HCT116 (cell line): ENCODE measurements at places on chromosomes 5 and 9. TPM values are rescaled to one million over a fixed set of nuclear protein-coding genes. Genes with fewer than 3 reads are reported as not detected.

DNA sequence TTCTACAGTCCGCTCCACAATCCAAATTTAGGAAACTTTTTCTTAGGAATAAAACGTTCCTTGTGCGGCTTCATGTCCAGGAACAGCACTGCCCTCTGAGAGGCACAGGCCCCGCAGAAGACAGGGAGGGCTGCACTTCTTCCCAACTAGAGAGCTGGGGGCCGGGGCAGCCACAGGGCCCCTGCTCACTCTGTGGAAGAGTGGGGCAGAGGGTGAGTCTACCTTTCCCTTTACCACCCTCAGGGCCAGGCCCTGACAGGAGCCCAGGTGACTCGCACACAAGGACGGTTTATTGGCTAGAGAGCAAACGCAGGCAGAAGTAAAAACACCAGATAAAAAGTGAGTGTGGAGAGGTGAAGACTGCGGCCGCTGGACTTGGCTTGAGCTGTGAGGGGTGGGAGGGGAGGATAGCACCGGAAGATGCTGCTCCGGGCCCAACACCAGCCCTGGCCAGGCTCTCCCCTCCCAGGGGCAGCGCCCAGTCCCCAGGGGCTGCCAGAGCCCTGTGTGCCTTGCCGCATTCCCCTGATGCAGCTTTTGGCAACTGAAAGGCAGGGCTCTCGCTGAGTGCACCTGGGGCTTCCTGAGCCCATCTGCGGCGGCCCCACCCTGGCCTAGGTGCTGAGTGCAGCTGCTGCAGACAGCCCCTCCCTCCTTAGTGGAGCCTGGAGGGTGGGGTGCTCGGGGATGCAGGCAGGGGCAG lies 20.2 kb downstream of the SH3GLB2 start:
- H3K4me3 ChIP-seq, result no peak overlapping the region
- no peaks in the 10 kb centered on the region for H3K4me1 ChIP-seq
- DNase-seq, result no peak
- no peak overlapping the region for H3K27ac ChIP-seq

- H3K27ac ChIP-seq, result no peak overlapping the region
- no peaks in the 10 kb centered on the region for H3K36me3 ChIP-seq
- H3K4me3 ChIP-seq, result no peak overlapping the region
- no peaks in the 10 kb centered on the region for H3K27me3 ChIP-seq
- DNase-seq, result no peak
These were observed 1.2 kb downstream of the ST8SIA4 start for GRCh38 chr5:100901821-100902341.

DNA sequence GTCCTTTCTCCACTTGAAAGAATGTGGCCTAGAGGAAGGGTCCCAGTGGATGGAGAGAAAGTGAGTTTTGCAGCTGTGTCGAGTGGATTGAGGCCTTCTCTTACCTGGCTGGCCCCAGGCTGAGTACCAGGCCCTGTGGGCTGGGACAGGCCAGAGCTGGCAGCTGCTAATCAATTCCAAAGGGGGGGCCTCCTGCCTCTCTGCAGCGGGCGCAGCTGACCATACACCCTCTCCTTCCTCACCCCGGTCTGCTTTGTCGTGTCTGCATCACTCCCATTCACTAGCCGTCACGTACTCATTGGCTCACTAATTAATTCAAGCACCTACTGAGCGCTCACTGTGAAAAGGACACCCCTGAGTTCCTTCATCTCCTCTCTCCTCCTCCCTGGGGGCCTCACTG lies 58.4 kb upstream of the PITX1 start:
- H3K4me1 ChIP-seq, result no peaks in the 10 kb centered on the region
- no peaks in the 10 kb centered on the region for H3K27me3 ChIP-seq
- H3K4me3 ChIP-seq, result no peak overlapping the region
- H3K36me3 ChIP-seq, result no peaks in the 10 kb centered on the region
- no peak for DNase-seq
- no peak overlapping the region for H3K27ac ChIP-seq

DNA sequence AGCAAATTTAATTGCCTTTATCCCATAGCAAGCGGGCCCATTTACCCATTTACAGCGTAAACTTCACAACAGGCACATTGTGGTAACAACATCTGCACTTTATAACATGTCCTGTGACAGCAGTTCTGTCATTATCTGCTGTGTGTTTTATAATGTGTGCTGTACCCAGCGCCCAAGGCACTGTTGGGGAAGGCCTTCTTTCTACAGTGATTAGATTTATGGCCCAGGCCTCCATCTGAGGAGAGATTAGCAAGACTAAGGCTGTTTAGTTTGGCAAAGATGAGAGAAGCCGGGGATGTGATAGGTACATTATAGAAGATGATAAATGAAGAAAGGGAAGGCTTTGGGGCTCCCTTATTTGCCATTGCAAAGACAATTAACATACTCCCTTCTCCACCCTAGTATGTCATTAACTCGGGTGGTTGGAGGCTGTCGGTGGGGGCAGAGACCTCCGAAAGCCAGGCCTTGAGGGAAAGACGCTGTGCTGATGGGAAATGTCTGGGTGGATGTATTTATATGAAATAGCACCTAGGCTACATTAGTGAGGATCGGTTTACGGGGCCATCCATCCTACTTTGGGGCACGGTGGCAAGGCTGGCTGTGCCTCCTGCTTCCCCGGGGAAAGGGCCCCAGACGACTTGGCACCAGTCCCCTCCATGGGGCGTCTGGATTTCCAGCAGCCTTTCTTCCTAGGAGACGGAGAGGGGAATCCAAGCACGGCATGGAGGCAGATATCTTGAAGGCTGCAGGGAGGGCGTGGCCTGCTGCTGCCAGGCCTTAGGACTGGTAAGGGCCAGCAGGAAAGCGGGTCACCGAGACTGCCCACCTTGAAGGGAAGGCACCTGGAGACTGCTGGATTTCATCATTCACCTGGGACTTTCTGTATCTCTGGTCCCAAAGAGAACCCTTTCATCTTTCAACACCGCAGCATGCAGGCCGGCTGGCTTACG lies 64.3 kb upstream of the PTCH1 start:
- H3K27ac ChIP-seq, result no peak overlapping the region
- H3K4me3 ChIP-seq, result no peak overlapping the region
- DNase-seq, result no peak
- no peaks in the 10 kb centered on the region for H3K27me3 ChIP-seq
- H3K4me1 ChIP-seq, result no peaks in the 10 kb centered on the region
- H3K36me3 ChIP-seq, result no peaks in the 10 kb centered on the region

- H3K36me3 ChIP-seq, result no peaks in the 10 kb centered on the region
- H3K4me3 ChIP-seq, result no peak overlapping the region
- peaks cover 25% of the 10 kb centered on the region for H3K27me3 ChIP-seq
These were observed 74.1 kb downstream of the PAX5 start for GRCh38 chr9:36959681-36960574.

GRCh38 chr9:135523521-135524129 lies 2.4 kb downstream of the LCN1 start:
- no peak for DNase-seq
- no peaks in the 10 kb centered on the region; the same call in 1 of the 2 replicates for H3K4me1 ChIP-seq
- H3K27ac ChIP-seq, result no peak overlapping the region
- no peak overlapping the region for H3K4me3 ChIP-seq

DNA sequence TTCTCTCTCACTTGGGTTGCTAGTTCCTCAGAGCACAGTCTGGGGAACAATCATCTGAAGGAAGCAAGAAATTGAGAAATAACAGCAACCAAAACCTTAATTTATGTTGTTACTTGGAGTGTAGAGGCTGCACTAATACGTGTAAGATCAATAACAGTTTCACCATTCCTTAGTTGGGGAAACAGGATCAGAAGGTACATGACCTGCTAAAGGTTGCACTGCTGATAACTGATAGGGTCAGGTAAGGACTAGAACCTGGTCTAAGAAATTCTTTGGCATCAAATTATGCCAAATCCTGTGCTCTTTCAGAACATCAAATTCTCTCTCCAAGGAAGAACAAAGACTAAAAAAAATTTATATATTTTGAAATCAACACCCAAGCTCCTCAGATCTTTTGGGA lies 278.6 kb upstream of the C9orf72 start:
- H3K36me3 ChIP-seq, result no peaks in the 10 kb centered on the region
- H3K27ac ChIP-seq, result no peak overlapping the region
- DNase-seq, result no peak
- H3K4me1 ChIP-seq, result no peaks in the 10 kb centered on the region

DNA sequence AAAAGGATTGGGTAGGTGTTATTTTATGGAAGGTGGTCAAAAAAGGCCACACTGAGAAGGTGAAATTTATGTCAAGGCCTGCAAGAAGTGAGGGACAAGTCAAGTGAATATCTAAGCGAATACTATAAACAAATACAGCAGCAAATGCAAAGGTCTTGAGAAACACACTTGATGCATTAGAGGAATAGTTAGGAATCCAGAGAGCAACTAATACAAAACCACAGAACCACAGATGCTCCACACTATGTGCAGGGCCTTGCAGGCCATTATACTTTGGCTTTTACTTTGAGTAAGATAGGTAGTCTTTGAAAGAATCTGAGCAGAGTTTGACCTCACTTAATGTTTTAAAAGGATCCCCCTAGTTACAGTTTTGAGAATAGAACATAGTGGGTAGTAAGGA lies 4.6 kb downstream of the ZNF622 start:
- DNase-seq, result no peak
- no peak overlapping the region for H3K27ac ChIP-seq
- no peaks in the 10 kb centered on the region for H3K27me3 ChIP-seq
- H3K4me1 ChIP-seq, result peaks cover 9% of the 10 kb centered on the region

GRCh38 chr9:78297672-78297961 lies 692 bp downstream of the PSAT1 start:
- peaks cover 17% of the 10 kb centered on the region; the same call in 1 of the 2 replicates for H3K4me1 ChIP-seq
- peak overlapping the region; percentile 91 for H3K4me3 ChIP-seq
- H3K27ac ChIP-seq, result peak overlapping the region; percentile 85
- peaks cover 8% of the 10 kb centered on the region; the same call in 1 of the 2 replicates for H3K36me3 ChIP-seq
- no peak for DNase-seq
- H3K27me3 ChIP-seq, result no peaks in the 10 kb centered on the region

GRCh38 chr5:94784536-94785505 lies 166.4 kb downstream of the SLF1 start:
- no peak overlapping the region for H3K4me3 ChIP-seq
- H3K27ac ChIP-seq, result no peak overlapping the region
- no peaks in the 10 kb centered on the region for H3K27me3 ChIP-seq
- no peaks in the 10 kb centered on the region for H3K4me1 ChIP-seq
- no peak for DNase-seq
- H3K36me3 ChIP-seq, result no peaks in the 10 kb centered on the region

OR1K1 gene
- not detected for total RNA-seq

TSLP gene
- total RNA-seq, result 0.34 TPM
